ENCODE measurements at places on chromosomes 11 and 22.

DNA sequence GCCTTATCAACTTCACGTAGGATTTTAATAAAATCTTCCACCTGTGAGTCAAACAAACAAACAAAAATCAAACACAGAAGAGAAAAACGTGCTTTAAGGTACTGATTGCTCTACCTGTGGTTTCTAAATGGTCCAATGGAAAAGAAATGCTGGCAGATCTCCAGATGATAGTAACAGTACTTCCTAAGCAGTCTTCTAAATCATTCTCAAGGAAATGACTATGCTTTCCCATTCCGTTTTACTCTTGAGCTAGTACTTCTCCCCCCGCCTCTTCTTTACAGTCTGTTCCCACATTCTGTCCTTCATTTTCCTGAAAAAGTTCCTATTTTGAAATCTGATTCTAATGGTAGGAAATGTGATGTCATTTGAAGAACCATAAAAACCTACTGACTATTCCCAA, 25.4 kb downstream of the SAAL1 start:
- no peak for DNase-seq

- no peak for DNase-seq
Measured at GRCh38 chr22:32754413-32755041, 47.0 kb upstream of the TIMP3 start.

- DNase-seq, result no peak
Measured at GRCh38 chr22:22711532-22711913, 67.1 kb downstream of the GGTLC2 start.

- peak; percentile 87 for DNase-seq
Measured at GRCh38 chr11:134357545-134357839, 25.7 kb downstream of the GLB1L2 start.

DNA sequence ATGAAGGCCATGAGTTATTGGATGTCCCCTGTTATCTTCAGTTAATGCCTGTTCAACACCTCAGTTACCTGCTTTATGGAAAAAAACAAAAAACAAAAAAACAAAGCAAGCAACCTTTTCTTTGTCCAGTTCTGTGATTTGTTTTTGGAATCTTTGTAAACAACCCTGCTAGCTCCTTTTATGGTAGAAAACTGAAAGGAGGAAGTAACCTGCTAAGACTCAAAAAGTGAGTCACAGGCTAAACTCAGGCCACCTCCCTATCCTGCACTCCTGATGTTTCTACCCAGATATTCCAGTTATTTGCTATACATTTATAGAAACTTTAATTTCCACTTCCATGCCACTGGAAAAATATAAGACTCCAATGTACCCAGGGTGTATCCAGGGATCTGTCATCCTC, 20.6 kb upstream of the TLCD5 start:
- DNase-seq, result no peak

DNA sequence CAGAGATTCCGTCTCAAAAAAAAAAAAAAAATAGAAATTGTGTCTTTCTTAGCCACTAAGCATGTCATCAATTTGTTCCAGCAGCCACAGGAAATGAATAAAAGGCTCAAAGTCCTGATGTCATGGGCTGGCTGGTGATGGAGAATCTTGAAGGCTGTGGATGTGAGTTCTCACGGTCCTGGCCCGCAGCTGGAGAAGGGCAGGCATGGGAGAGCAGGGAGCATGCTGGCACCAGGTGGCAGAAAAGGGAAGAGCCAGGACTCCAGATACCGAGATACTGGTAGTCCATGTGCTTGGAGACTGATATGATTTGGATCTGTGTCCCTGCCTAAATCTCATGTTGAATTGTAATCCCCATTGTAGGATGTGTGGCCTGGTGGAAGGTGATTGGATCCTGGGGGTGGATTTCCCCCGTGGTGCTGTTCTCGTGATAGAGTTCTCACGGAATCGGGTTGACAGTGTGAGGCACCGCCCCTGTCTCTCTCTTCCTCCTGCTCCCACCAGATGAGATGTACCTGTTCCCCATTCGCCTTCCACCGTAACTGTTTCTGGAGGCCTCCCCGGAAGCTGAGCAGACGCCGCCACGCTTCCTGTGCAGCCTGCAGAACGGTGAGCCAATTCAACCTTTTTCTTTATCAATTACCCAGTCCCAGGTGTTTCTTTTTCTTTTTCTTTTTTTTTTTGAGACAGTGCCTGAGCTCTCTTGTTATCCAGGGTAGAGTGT, 18.1 kb downstream of the MRGPRD start:
- peak; percentile 21 for DNase-seq

- DNase-seq, result no peak
Measured at GRCh38 chr11:105054723-105055493, 9.8 kb upstream of the CARD16 start.

GRCh38 chr22:49324527-49325491, 502.9 kb downstream of the BRD1 start:
- peak; percentile 60 for DNase-seq

GRCh38 chr22:26474682-26475081, 8.9 kb downstream of the HPS4 start:
- DNase-seq, result no peak

DNA sequence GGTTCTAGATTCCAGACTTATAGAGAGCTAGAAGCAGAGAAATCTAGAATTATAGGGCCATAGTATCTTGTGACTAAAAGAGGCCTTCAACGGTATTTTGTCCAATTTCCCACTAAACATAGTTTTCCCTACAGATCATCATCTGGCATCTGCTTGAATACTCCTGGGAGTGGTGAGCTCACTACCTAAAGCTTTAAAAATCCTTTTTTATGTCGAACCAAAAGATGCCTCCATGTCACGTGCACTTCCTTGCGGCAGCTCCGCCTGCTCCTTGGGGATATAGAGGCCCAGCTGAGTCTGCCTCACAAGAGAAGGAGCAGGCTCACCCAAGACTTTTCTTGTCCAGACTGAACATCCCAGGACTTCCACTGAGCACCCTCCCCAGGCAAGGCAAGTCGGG, 4.3 kb upstream of the MB start:
- no peak for DNase-seq

- no peak for DNase-seq
Measured at GRCh38 chr11:118931571-118931970, 5.8 kb upstream of the BCL9L start.

- no peak for DNase-seq
Measured at GRCh38 chr22:20956258-20957101, 10.6 kb upstream of the AIFM3 start.

DNA sequence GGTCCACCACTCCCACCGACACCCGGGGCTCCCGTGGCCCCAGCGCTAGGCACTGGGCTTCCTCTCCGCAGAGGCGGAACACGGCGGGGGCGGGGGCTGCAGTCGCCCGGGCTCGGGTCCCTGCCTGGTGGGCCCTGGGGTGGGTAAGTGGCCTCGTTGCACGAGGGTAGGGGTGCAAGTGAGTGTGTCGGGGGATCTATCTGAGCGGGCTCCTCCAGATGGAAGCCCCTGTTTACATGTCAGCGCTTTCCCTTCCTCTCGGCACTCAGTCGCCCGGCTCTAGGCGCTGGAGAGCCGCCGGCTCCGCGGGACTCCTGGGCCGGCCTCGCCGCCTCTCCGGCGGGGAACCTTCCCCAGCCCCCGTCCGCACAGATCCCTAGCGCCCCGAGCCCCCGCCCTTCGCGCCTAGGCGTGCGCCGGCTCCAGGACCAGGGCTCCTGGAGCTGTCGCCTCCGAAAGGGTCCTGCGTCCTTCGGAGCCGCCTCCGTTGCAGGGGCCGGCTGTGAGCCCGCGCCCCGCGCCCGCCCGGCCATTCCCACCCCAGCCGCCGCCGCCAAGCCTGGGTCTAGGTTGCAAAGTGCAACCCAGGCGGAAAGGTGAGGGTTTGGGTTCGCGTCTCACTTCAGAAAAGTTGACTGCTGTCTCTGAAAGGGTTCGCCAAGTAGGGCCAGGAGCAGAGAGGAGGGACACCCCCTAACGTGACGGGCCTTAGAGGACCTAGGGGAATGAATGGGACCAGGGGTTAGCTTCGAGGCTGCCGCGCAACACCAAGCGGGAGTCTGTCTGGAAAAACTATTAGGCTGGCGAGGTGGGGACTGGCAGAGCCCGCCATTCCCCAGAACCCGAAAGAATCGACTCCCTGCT, 978 bp downstream of the FLI1 start:
- peak; percentile 89 for DNase-seq

- DNase-seq, result peak; percentile 56
Measured at GRCh38 chr22:24500277-24500820, 5.2 kb downstream of the UPB1 start.

DNA sequence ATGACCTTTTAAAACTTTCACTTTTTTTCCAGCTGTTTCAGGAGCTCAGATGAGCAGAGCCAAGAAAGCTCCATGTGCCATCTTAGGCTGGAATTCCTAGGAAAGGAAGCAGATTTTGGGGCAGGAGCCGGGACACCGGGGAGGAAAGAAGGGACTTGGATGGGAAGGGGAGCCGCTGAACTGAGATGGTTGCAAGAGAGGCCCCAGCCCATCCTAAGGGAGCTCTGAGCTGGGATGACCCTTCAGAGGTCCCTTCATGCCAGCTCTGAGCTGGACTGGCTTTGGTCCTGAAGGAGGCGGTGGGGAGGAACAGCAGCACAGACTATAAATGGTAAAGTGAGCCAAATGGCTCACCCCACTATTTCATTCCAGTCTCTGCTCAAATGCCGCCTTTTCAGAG, 55.2 kb upstream of the SLC22A12 start:
- DNase-seq, result peak; percentile 35

DNA sequence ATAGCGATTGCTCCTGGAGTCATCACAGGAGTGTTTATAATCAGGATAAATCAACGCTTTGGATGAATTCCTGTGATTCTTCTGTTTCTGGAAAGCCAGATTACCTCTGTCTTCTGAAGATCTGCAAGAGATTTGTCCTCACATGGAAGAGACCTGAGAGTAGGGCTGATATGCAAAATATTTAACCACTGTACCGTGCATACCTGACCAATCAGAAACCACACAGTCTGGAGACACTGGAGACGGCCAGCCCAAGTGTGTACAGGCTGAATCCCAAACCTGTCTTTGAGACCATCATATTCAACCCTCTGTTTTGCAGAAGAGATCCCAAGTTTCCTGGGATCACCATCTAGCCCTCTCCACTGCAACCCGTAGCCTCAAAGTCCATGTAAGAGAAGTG, 50.4 kb upstream of the WT1 start:
- no peak for DNase-seq

GRCh38 chr11:21415606-21416005, 746.2 kb downstream of the NELL1 start:
- DNase-seq, result no peak

DNA sequence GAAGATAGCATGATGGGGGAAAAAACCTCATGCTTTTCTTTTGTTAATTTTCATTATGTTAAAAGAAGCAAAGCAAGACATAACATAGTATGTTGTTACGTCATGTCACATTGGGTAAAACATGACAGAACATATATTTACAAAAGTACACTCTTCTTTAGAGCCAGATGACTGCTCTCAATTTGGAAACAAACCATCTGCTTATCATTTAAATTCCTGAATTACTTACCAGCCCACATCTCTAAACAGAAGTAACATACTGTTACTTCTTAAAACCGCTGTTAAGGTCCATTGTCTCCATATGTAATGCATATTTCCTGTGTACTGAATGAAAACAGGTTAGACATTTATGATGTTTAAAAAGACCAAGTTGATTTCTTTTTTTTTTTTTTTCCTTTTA, 100.0 kb downstream of the TMEM135 start:
- no peak for DNase-seq

DNA sequence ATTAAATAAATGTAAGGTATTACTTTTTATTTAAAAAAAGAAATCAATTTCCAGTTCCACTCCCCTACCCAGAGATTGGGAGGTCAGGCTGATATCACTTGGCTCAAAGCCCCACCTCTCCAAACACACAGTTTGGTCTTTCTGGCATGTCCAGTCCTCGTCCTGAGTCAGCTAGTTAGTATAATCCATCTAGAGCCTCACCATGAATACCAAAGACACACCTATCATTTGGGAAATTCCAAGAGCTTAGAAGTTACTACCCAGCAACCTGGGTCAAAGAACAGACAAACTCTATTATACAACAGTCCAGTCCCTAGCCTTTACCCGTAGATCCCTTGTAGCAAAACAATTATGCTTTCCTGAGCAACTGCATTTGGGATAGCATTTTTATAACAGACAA, 9.4 kb downstream of the TREH start:
- no peak for DNase-seq

All from chondrocyte (in vitro differentiated cells).